ENCODE measurements at places on chromosomes 7 and 10.

GRCh38 chr10:103916254-103916653 lies 1.7 kb downstream of the STN1 start:
- peak overlapping the region; percentile 95 for H3K4me3 ChIP-seq
- peaks cover 27% of the 10 kb centered on the region for H3K36me3 ChIP-seq
- peaks cover 57% of the 10 kb centered on the region for H3K4me1 ChIP-seq
- H3K27me3 ChIP-seq, result peaks cover 4% of the 10 kb centered on the region

- no peaks in the 10 kb centered on the region for H3K27me3 ChIP-seq
- peaks cover 28% of the 10 kb centered on the region for H3K36me3 ChIP-seq
- H3K4me3 ChIP-seq, result no peak overlapping the region
- no peak for DNase-seq
Observed at GRCh38 chr7:734214-734613, 7.1 kb upstream of the PRKAR1B start.

DNA sequence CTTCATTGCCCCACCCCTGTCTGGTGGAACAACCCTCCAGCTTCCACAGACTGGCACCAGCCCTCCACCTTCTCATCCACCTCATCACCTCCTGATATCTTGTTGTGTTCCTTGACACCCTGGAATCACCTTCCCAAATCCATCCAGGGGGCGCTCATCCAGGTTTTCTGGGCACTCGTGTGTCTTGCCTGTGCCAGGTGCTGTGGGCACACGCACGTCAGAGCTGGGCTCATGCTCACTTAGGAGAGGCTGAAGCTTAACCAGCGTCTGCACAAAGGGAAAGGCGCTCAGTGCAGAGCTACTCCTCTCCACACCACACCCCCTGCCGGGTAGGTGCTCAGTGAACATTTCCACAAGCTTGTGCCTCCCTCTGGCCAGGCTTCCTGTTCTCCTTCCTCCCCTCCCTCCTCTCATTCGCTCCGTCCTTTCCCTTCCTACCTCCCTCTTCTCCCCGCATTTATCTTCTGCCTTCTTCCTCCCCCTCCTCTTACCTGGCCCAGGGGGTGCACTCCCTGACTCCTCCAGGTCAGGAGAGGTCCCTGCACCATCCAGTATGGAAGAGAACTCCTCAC lies 4.8 kb downstream of the ADCYAP1R1 start:
- H3K36me3 ChIP-seq, result no peaks in the 10 kb centered on the region
- H3K27ac ChIP-seq, result peak overlapping the region; percentile 53
- H3K27me3 ChIP-seq, result peaks cover 50% of the 10 kb centered on the region
- H3K4me1 ChIP-seq, result peaks cover 12% of the 10 kb centered on the region
- H3K4me3 ChIP-seq, result no peak overlapping the region

DNA sequence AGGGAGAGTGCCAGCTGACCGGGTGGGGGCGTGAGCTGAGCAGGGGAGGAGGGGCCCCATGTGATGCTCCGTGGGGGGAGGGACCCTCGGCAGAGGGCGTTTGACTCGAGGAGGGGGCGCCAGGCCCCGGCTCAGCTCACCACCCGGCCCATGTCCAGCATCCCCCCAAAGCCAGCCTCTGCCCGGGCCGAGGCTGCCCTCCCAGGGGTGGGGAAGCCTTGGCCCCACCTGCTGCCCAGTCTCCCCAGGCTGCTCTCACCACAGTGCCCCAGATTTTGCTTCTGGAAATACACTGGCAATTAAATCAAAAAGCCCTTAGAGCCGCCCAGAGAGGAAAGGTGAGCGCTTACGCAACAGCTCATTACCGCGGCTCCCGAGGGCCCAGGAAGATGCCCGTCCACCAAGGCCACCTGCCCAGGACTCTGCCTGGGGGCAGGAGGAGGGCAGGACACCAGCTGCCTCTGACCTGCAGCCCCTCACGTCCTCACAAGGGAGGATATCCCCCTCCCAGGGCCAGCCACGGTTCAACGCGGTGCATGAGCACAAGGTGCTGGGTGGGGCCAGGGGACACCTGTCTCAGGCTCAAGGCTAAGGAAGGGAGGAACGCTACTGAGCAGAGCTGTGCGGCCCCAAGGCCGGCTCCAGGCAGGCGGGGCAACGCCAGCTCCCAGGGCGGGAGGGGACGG lies 70.0 kb upstream of the INPP5A start:
- H3K36me3 ChIP-seq, result peaks cover 6% of the 10 kb centered on the region
- no peak overlapping the region for H3K4me3 ChIP-seq
- H3K27me3 ChIP-seq, result peaks cover 4% of the 10 kb centered on the region
- DNase-seq, result peak; percentile 35
